ENCODE measurements at places on chromosomes 16 and 17.
A peak's percentile ranks its signal among the peaks of the same experiment; 100 is the strongest.

- DNase-seq, result no peak
Observed at GRCh38 chr17:71380936-71381335, 739.9 kb upstream of the SOX9 start.

DNA sequence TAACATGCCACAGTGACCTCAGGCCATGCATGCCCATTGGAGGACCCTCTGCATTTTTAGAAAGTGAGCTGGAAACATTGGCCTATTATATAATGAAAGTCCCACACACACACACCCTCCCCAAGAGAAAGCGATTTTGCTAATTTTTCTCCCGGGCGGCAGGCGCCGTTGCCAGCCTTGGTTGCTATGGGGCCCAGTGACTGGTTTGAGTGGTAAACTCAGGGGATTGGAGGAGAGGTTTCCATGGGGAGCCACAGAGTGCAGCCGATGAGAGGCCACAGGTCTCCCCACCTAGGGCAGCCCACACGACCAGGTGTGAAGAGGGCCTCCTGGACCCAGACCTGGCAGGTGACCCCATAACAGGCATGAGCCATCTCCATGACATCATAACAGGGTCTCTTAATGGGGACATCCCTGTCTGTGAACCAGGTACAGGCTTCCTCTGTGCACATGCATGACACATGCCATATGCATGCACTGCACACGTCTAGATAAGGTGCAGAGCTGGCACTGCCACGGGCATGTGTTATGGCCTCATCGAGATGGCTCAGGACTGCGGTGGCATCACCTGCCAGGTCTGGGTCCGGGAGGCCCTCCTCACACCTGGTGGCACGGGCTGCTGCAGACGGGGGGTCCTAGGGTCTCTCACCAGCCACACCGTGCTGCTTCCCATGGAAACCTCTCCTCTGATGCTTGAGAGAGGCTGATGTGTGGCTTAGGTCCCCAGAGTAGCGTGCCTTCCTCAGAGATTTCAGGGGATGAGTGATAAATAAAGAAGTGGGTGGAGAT, 144.1 kb downstream of the RBFOX3 start:
- DNase-seq, result no peak

- no peak for DNase-seq
Observed at GRCh38 chr16:89903908-89904515, 14.7 kb upstream of the MC1R start.

- peak; percentile 54 for DNase-seq
Observed at GRCh38 chr16:50467943-50468748, 80.0 kb upstream of the NKD1 start.

DNA sequence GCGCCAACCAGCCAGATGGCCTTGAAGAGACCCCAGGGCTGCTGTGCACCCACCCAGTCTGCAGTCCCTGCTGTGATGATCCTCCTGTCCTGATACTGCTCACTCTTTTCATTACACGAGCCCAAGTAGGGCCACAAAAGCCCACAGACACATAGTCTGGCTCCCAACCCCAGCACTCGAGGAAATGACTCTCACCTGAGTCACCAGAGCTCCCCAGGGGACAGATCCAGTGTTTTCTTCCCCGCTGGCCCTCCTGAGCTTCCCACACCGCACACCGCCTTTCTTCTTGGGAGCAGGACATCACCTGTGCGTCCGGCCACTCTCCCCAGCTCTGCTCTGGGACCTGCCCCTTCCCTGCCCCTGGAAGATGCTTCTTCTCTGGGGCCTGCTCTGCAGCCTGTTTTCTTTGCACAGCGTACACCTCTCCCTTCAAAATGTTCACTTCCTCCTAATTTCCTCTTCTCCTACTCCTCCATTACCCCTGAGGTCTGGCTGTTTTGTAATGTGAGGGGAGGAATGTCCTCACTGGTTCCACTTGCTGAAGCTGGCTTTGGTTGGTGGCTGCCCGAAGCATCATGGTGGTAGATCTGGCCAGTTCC, 2.0 kb upstream of the SCN4A start:
- DNase-seq, result no peak

GRCh38 chr16:12655537-12655936, 148.2 kb downstream of the CPPED1 start:
- DNase-seq, result no peak

DNA sequence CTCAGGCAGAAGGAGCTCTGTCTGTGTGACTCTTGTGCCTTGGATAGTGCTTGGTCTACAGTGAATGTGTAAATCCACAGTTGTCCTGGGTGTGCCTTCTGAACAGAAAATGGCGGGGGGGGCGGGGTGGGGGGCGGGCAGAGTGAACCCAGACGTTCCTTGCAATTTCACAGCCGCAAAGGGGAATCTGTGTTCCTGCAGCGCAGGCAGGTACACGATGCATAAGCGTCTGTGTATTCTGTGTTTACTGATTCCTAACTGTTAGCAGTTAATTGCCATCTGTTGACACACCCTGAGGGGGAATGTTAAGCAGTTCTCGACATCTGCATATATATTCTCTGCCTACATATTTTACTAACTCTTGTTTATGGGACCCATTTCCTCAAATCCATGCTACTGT, 123.5 kb upstream of the ZFHX3 start:
- DNase-seq, result peak; percentile 63

DNA sequence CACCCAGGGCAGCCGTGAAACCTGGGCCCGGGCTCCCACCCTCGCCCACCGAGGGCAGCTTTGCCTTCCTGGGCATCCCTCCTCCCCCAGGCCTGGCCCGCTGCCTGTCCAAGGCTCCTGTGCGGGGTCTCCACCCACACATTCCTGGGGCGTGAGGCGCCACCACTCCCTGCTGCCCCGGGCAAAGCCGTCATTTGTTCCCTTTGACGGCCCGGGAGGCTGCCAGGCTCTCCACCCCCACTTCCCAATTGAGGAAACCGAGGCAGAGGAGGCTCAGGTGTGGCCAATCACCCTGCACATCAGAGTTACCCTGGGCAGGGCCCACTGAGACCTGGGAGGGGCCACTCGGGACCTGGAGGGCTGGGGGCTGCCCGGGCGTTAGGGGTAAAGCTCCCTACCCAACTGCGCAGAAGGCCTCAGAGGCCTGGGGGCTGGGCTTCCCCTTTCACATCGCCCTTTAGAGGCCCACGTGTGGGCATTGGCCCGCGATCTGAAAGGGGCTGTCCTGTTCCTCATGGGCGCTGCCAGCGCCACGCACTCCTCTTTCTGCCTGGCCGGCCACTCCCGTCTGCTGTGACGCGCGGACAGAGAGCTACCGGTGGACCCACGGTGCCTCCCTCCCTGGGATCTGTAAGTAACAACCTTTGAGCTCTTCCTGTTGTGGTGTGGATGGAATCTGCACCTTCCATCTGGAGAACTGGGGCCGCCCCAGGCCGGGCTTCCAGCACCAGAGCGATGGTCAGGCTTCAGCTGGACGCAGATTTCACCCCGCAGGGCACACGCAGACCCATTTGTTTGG, at the start of gene MSLN:
Gene MSLN (plus strand): TSS at position 190 of the 799 bp plus-strand sequence. CDS start 1,947 bp downstream, outside the sequence.
- no peak for DNase-seq

- DNase-seq, result no peak
Observed at GRCh38 chr17:43608313-43608712, 53.4 kb downstream of the MEOX1 start.

DNA sequence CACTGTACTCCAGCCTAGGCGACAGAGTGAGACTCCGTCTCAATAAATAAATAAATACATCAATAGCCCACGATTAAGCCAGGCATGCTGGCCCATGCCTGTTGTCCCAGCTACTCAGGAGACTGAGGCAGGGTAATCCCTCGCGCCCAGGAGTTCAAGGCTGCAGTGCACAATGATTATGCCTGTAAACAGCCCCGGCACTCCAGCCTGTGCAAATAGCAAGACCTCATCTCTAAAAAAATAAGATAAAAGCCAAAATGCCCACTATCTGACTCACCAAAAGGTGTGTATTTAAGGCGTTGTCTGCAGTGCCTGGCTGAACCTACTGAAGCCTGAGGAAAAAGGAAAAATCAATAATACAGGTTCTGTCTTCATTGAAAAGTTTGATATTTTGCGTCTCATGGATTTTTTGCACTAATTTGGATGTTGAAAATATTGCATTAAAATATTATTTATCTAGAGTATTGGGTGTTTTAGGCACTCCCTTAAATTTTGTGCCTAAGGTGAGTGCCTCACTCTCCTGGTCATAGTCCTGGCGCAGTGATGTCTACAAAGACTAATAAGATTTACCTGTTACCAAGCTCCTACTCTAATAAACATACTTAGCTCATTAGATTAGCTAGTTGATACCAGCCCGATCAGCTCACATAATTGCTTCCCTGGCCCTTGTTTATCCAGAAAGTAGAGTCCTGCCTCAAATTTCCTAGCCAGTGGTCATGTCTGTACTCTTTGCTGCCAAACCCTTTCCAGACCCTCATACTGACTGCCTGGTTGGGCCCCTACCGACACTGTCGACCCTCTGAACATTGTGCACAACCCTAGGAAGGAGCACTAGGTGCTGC, 24.7 kb upstream of the TOB1 start:
- no peak for DNase-seq

DNA sequence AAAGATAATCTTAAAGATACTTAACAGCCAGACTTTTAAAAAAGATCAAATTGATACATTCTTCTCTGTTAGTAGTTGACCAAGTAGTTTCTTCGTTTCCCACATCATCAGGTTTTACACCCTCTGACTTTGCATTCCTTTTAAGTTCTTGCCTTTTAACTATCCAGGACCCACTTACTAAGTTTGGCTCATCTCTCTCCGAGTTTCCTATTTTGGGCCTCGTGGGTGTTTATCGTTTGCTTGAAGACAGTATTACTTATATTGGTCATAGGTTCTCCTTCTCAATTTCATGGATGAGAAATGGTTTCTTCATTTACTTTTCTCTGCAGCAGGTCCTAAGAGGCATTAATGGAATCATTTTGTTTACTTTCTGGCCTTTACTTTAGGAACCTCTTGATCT, 43.2 kb downstream of the RPA1 start:
- DNase-seq, result no peak

- no peak for DNase-seq
Observed at GRCh38 chr17:10802496-10803284, 1.2 kb downstream of the TMEM238L start.

DNA sequence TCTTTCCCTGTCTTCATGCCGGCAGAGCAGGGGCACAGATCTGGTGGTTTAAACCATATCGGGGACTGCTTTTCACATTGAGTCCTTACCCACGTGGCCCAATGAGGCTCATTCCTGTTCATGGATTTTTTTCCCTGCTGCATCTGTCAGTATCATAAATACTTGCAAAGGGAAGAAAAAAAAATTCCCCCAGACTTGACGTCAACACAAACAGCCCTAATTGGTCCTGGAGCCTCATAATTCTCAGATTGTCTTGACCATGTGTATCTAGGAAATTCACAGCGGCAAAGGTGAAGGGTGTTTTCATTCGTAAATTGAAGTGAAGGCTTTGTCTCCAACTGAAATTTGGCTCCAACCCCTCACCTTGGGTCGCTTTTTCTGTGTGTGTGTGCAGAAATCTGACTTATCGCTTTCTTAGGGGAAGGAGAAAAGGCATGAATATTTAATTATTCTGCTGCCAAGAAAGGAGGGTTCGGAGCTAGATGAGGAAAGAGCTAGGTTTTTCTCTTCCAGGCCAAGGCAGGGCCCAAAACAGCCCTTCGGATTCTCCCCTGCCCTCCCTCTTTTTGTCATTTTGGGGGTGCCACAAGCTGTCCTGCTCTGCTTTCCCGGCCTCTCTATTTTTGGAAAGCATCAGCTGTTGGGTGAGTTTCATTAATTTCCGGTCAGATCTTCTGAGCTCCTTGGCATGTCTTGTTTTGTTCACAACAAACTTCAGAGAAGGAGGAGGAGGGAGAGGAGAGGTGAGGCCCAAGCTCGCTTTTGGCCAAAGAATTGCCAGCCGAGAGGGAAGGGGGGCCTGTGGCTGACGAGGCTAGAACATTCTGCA, 17.8 kb upstream of the CIBAR2 start:
- DNase-seq, result no peak

- no peak for DNase-seq
Observed at GRCh38 chr16:89318430-89318758, 100.9 kb downstream of the ZNF778 start.

DNA sequence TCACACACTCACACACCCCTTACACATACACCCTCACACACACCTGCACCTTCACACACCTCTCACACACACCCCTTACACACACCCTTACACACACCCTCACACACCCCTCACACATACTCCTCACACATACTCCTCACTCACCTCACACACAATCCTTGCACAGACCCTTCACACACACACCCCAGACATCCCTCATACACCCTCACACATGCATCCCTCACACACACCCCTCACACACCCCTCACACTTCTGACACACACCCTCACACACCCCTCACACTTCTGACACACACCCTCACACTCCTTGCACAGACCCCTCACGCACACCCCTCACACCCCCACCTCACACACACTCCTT, 23.9 kb downstream of the C17orf67 start:
- DNase-seq, result no peak

DNA sequence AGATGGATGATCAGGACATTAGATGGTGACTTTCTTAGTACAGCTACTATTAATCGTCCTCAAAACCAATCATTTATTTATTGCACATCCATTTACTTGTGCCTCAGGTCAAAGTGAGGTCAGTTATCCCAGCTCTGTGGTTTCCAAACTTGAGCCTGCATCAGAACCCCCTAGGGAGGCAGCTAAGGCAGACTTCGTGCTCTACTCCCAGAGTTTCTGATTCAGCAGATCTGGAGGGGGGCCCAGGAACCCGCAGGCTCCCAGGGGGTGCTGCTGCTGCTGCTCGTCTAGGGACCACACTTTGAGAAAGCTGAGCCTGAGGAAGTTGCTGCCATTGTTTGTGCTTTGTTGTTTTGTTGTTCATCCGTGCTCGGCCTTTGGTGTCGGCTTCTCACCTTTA, 44.0 kb upstream of the CLEC18B start:
- no peak for DNase-seq

DNA sequence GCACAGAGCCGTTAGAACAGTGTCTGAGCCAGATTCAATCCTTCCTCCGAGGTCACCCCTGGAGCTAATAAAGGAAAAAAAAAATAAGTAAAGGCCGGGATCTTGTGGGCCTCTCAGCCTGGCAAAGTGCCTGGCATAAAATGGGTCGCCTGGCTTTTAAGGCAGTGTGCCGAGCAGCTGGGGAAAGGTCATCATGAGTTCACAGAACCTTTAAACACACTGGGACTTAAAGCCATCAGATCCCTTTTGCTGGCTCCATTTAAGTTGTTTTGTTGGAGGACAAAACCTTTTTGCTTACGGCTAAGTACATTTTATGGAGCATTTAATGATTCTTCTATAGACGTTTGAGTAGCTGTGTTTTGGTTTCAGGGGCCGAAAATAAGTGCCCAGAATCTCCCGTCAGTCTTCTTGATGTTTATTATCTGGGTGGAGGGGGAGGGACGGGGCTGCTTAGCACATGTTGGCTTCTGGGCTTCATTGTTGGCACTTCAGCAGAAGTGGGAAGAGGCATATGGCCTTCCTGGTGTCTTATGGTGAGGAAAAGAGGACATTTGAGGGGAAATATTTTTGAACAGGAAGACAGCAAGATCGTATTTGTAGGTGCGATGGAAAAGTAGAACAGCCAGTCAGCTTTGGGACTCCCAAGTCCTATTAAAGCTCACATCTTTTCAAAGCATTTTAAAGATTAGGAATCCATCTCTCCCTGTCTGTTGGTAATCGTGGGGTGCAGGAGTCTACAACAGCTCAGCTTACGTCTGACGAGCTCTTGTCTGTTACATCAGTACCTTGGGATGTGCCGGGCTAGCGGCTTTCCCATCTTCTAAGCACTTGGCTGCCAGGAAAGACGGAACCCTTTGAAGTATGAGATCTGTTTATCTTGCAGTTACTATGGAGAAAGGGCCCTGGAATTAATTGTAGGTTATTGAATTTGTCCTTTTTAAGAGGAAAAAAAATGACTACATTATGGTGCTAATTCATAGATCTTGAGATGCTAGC, 31.1 kb downstream of the RBFOX1 start:
- no peak for DNase-seq

Measured in HAP-1 (cell line).